ENCODE measurements at places on chromosomes 3 and 15. TPM values are rescaled to one million over a fixed set of nuclear protein-coding genes. Genes with fewer than 3 reads are reported as not detected.

EPB42 gene
- not detected for total RNA-seq

SCAANT1 gene
- total RNA-seq, result not detected

ROBO2 gene
- total RNA-seq, result 1.2 TPM

USP50 gene
- total RNA-seq, result 0.72 TPM

C3orf20 gene
- not detected for total RNA-seq

SEMA6D gene
- 17.7 TPM for total RNA-seq

LMLN gene
- 9.2 TPM for total RNA-seq

P2RY13 gene
- not detected for total RNA-seq

SLC12A1 gene
- total RNA-seq, result under 0.01 TPM

ITGB5 gene
- total RNA-seq, result 308 TPM

SLCO3A1 gene
- 11.1 TPM for total RNA-seq

ERICH6 gene
- 0.41 TPM for total RNA-seq

CLDN16 gene
- total RNA-seq, result 0.09 TPM

CD96 gene
- total RNA-seq, result 0.09 TPM

KIF23 gene
- total RNA-seq, result 48.6 TPM

SLC22A13 gene
- 0.45 TPM for total RNA-seq

XYLB gene
- total RNA-seq, result 4.9 TPM

ANKRD63 gene
- not detected for total RNA-seq

ZNF660 gene
- 2.0 TPM for total RNA-seq

C3orf22 gene
- not detected for total RNA-seq

LSG1 gene
- total RNA-seq, result 41.9 TPM

NECTIN3 gene
- 53.9 TPM for total RNA-seq

Measured in fibroblast of the aortic adventitia (primary cell).